NCI-H2227 treated with DMSO at 0.1 percent for 48 hours (cell line): ENCODE measurements at places on chromosomes 7 and 10.

DNA sequence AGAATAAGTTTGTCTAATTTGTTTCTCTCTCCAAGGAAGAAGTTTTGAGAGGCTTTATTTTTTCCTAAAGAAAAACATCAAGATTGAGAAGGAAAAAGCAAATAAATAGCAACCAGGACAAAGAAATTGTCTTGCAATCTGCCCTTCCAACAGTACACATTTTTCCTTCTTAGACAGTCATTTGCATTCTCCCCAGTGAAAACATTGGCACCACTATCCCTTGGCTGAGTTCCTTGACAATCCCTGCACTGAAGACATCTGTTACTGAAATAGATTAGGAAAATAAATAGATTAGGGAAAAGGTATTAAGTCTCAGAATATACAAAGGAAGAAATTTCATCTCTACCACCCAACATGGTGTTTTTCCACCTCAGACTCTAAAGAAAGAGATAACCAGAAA, 12.2 kb upstream of the TMEM243 start:
- DNase-seq = no peak

DNA sequence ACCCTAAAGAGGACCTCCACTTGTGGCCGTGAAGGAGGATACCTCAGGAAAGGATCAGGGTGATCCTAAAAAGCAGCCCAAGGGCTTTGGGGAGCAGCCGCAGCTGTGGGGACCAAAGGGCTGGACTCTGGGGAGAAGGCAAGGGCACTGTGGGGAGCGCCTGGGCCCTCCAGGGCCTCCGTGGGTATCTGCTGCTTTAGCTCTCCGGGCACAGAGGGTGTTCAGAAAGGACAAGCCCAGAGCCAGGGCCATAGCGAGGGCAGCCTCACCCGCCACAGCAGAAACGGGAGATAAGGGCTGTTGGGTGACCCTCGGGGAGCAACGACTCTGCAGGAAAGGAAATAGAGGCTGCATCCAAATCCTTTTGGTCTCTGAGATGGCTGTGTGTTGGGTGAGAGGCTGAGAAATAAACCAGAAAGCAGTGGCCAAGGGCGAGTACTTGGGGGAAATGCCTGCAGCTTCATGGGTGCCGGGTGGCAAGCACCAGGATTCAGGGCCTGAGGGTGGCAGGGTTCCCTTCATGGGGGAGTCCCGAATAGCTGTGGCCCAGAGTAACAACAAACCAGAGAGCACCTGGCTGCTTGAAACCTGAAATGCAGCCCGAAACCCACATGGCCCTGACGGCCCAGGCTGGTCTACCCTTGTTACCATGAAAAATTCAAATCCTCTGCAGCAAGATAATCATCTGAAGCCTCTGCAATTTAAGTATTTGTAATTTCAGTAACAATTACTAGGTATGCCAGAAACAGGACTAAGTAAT, 95.2 kb downstream of the VIPR2 start:
- no peak for DNase-seq

- DNase-seq = no peak
Observed at GRCh38 chr10:58576751-58577436, 64.2 kb downstream of the BICC1 start.

- no peak for DNase-seq
Observed at GRCh38 chr10:108598831-108599230, 1324.5 kb downstream of the XPNPEP1 start.

DNA sequence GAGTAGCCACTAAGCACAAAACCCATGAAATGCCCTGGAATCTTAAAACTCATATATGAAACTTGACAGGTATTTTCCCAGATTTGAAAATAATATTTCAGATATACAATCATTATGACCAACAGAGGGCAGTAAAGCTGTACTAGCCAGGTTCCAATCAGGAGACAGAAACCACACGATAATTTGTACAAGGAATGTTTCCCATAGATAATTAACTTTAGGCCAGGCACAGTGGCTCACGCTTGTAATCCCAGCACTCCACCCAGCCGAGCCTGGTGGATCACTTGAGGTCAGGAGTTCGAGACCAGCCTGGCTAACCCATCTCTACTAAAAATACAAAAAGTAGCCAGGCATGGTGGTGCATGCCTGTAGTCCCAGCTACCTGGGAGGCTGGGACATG, 31.0 kb upstream of the NUB1 start:
- DNase-seq = no peak

DNA sequence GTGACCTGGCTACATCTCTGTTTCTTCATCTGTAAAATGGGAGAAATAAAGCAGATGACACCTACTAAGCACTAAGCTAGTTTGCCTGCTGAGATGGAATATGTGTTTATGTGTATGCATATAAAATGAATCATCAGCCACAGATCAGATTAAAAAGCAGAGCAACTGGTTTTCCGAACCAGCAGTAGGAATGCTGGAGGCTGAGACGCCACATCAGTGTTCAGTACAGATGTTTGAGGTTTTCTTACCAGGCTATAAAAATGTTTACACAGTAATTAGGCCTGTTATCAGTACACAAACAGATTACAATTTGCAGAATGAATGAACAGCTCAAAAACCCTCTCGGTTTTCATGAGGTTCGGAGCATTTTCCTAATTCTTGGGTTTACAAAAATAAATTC, 85.8 kb downstream of the CALN1 start:
- DNase-seq = no peak

GRCh38 chr7:157309988-157310668, 26.7 kb upstream of the DNAJB6 start:
- DNase-seq = no peak

GRCh38 chr10:73803680-73804286, 7.6 kb downstream of the NDST2 start:
- DNase-seq = no peak

DNA sequence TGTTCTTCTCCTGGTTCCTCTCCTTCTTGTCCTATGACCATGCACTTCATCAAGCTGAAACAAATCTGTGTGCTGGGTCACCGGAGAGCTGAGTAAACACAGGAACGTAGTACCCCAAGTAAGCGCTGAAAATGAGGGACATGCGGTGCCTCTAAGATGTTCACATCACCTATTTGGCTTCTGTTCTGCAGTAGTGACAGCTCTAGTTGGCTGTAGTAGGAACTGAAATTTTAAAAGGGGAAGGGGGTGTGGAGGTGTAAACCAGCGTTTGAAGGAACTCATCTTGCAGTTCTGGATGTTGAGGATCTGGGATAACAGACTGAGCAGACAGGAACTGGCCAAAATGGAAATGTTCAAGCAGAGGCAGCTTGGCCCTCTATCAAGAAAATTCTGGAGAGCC, 85.2 kb downstream of the WNT2 start:
- DNase-seq = no peak

DNA sequence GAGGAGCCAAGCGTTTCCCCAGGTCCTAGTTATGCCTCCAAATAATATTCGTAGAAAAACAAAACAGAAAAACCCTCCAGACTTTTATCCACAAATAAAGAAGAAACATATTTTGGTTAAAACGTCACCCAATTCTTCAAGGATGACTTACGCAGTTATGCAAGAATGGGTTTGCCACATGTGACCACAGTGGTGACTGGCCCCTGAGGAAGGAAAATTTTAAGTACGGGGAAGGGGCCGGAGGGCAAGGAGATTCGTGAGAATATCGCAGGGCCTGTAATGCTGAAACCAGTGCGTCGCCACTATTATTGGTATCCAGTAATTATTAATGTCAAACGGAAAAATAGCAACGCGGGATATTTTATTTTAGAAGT, 537 bp upstream of the MRPS24 start:
- DNase-seq = no peak

GRCh38 chr7:22860337-22860736, 37.7 kb upstream of the TOMM7 start:
- DNase-seq = no peak

DNA sequence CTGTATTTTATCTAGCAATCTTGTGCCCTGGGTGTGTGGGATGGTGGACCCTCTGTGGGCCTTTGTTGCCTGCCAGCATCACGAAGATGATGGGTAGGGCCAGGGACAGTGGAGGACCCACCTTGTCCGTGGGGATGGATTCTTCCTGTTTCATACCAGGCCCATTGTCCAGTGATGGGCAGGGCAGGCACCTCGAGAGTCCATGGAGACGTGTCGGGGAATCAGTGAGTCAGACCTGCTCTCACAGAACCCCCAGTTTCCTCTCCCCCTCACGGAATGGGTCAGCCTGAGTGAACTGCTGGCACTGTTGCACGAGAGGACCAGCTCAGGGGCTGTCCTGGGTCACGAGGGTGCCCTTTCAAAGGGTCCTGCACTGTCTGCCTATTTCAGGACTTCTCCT, 401.2 kb downstream of the RPS24 start:
- no peak for DNase-seq

DNA sequence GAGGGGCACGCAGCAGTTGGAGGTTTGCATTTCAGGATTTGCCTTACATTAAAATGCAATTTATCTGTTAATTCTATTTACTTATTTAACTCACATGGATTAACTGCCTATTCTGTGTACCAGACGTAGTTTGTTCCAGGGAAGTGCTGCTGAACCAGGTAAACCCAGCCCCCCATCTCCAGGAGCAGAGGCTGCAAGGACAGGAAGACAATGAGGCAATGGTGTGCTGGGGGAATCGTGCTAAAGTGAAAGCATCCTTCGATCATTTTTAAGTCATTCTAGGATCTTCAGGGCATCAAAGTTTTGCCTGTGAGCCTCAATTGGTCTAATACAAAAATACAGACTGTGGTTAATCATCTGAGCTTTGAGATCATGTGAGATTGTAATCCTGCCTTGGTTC, 166.4 kb downstream of the DNAJB6 start:
- no peak for DNase-seq

- DNase-seq = no peak
Observed at GRCh38 chr10:78811174-78811573, 257.6 kb upstream of the ZMIZ1 start.

- DNase-seq = no peak
Observed at GRCh38 chr7:115191526-115191925, 269.6 kb downstream of the MDFIC start.
